ENCODE measurements at places on chromosomes 3 and 15.

- no peak for DNase-seq
Measured at GRCh38 chr3:15331072-15331605, 1.2 kb downstream of the SH3BP5 start.

GRCh38 chr15:81087066-81087465 lies 47.0 kb upstream of the CFAP161 start:
- DNase-seq: no peak

DNA sequence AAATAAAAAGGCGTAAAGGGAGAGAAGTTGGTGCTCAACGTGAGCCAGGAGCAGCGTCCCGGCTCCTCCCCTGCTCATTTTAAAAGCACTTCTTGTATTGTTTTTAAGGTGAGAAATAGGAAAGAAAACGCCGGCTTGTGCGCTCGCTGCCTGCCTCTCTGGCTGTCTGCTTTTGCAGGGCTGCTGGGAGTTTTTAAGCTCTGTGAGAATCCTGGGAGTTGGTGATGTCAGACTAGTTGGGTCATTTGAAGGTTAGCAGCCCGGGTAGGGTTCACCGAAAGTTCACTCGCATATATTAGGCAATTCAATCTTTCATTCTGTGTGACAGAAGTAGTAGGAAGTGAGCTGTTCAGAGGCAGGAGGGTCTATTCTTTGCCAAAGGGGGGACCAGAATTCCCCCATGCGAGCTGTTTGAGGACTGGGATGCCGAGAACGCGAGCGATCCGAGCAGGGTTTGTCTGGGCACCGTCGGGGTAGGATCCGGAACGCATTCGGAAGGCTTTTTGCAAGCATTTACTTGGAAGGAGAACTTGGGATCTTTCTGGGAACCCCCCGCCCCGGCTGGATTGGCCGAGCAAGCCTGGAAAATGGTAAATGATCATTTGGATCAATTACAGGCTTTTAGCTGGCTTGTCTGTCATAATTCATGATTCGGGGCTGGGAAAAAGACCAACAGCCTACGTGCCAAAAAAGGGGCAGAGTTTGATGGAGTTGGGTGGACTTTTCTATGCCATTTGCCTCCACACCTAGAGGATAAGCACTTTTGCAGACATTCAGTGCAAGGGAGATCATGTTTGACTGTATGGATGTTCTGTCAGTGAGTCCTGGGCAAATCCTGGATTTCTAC lies at the start of gene RARB:
Gene RARB (plus strand): TSS at position 322 of the 847 bp plus-strand sequence. CDS start 469 bp downstream, at position 791.
- DNase-seq: no peak

GRCh38 chr3:132344666-132345280 lies 27.6 kb downstream of the ACP3 start:
- DNase-seq: no peak

DNA sequence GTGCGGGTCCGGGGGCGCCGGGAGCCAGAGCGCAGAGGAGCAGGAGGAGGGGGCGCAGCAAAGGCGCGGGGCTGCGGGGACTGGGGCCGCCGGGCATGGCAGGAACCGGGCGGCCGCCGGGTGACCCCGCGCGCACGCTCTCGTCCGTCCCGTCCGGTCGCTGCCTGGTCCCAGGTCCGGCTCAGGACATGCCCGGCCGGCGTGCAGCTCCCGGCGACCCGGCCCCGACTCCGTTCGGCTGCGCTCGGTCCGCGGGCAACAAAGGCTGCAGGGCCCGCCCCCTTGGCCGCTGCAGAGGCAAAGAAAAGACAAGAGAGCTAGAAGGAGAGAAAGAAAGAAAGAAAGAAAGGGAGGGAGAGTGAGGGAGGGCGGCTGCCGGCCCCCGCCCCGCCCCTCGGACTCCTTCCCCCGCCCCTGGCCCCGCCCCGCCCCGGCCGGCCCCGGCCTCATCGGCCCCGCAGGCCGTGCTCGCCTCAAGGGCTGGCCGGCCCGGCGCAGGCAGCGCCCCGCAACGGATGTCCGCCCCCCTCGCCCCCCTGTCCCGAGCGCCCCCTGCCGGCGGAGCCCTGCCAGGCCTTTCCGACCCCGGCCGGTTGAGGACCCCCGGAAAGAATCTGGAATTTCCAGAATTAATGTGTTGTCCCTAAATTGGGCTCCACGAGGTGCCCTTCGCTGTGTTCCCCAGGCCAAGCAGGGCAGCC lies at the start of gene ADAMTS7:
Gene ADAMTS7 (minus strand): TSS at position 341 of the 701 bp plus-strand sequence. CDS start 244 bp downstream, at position 97.
- no peak for DNase-seq

DNA sequence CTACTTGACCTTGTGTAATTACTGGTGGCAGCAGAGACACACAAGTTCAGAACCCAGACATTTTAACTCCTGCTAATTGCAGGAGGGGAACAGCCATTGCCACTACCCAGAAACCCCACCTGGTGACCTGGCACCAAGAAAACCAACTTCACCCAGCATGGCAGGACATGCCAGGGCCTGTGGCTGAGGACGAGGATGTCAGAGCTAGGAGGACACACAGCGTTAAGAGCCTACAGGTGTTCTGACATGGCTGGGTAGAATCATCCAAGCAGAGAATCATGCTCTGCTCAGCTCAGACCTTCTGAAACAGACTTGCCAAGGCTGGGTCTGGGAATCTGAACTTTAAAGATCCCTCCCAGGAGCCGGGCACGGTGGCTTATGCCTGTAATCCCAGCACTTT lies 11.7 kb upstream of the SPATA12 start:
- no peak for DNase-seq

DNA sequence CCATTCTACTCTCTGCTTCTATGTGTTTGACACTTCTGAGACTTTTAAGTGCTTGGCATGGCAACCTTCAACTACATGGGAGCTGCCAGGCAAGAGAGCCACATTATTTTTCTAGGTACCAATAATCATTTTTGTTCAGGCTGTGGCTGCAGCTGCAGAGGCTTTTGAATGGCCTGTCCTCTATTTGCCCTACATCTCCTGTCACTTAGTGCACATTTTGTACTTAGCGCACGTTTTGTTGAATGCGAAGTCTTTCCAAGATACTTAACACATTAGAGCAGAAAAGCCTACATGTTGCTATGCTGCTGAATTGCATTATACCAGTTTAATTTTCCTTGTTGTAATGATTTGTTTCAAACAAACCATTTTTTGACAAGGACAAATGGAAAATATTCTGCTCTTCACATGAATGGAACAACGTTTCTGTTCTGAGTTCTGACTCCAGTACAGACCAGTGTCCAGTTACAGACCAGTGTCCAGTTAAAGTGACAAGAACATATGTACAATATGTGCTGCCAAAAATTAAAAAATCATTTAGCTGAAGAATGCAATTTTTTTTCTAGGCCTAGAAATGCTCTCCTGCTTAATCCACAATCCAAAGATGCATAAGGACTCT lies 113.9 kb downstream of the ABI3BP start:
- no peak for DNase-seq

- DNase-seq: no peak
Measured at GRCh38 chr3:13121553-13122001, 48.3 kb upstream of the IQSEC1 start.

GRCh38 chr3:40660554-40660953 lies 135.8 kb downstream of the ZNF621 start:
- no peak for DNase-seq
